Activated T-cell treated with anti-CD3 and anti-CD28 coated beads for 1 hour (primary cell): ENCODE measurements at places on chromosomes 5 and 9.

GRCh38 chr5:179060116-179061008 is at the start of gene ZNF354C:
Gene ZNF354C, plus strand, starts transcription at chr5:179060373. Its CDS starts 1,696 bp downstream, at chr5:179062069.
- peak; percentile 82 for DNase-seq

GRCh38 chr9:133906932-133907910 is 84.9 kb downstream of the VAV2 start:
- DNase-seq, result no peak

DNA sequence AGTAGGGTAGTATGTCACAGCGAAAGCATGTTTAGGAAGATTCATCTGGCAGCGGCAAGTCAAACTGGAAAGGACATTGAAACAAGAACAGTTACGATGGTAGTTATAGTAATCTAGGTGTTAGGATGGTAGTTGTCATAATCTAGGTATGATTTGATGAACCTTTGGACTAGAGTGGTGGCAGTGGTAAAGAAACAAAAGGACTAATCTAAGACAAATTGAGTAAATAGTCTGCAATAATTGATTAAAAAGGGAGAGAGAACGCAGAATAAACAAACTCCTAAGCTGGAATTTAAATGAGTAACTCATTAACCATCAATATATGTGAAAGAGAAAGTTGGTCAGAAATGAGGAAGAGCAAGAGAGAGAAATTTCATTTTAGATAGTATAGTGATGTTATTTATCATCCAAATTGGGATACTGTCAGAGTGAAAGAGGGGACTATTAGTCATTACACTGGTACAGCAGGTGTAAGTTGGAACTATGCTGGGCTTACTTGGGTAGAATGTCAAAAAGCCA is 56.8 kb downstream of the MTREX start:
- DNase-seq, result no peak

DNA sequence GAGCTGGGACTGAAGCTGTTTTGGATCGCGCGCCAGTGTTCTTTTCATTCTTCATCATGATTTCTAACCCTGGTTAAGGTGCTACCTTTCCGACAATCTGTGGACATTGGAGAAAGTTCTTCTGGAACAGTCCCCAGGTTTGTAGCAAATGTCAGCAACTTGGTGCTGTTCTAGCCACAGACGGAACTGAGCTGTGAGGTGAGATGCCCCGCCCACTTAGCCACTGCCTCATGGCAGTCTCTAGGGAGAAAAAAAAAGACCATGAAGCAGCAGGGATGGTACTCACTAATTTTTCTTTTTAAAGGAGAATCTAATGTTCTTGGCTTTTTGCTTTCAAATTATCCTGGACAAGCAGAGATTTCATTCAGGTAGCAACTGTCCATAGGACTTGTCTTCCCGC is 72.1 kb upstream of the STK32A start:
- DNase-seq, result no peak

- DNase-seq, result no peak
Measured at GRCh38 chr5:143229896-143230675, 173.4 kb downstream of the NR3C1 start.

DNA sequence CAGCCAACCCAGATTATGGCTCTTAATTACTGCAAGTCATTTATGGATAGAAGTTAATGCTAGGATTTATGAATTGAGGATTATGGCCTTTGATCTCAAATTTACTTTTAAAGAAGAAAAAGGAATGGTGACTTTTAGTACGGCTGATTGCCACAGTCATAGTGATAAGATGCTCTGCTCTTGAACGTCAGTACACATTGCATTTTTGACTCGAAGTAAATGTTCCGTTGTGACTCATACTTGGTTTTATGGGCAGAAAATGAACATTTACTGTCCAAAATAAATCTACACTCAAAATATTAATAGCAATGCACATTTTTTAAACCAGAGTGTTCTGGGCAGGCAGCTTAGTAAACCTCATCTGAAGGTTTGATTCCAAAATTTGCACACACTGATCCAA is 830 bp downstream of the ADAMTSL1 start:
- no peak for DNase-seq

DNA sequence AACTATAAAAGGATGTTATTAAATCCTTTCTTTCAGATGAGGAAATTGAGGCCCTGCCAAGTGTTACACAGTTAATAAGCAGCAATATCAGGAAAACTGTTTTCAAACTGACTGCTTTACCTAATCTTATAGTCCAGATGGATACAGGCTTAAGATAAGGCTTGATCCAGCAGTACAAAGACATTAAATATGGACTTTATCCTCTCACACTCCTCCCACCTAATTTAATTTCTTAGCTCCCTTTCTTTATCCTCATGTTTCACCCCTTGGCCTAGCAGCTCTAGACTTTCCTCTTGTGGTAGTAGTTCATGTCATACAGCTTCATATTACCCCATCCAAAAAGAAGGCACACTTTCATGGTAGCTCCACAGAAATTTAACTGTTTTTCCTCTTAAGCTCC is 164.5 kb downstream of the BAAT start:
- no peak for DNase-seq

DNA sequence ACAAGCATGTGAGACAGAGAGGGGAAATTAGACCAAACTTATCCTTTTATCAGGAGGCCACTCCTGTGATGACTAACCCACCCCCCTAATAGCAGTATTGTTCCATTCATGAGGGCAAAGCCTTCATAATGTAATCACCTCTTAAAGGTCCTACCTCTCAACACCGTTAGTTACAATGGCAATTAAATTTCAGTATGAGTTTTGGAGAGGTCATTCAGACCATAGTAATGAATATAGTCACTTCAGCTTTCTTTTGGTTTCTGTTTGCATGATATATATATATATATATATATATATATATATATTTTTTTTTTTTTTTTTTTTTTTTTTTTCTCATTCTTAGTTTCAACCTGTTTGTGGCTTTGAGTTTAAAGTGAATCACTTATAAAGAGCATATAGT is 10.5 kb downstream of the ADGRV1 start:
- no peak for DNase-seq

GRCh38 chr9:95266649-95267048 is 50.9 kb downstream of the FANCC start:
- DNase-seq, result no peak

- no peak for DNase-seq
Measured at GRCh38 chr5:11289733-11290132, 528.7 kb upstream of the DAP start.

DNA sequence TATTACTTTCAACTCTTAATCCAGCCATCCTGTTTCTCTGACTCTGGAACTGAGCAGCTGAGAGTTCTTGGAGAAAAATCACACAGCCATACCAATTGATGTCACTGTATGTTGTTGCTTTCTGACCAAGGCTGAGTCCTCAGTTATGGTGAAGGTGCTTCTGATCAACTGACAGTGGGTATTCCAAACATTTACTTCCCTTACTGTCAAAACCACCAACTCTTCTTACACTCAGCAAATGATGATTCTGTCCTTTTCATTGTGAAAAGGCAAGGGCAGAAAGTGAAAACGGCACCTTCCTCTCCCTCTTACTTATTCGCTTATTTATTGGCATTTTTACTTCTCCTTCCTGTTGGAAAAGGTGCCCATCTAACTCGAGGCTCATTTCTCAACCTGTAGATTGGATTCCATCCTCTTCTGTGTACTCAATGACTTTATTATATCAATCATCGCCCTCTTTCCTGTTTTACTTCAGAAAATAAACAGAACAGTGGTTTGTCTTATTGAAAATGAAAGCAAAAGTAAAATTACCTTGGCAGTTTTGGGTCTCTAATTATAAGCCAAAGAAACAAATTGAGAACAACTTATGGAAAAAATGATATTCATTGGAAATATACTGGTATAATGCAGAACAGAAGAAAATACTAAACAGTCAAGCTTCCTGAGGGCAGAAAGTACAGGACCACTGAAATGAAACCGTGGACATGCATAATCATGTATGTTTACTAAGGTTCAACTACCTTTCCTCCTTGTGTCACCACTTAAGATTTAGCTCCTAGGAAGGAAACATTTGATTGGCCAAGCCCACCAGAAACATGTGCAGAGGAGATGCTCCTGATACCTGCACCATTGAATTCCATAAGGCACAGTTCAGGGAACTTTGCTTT is 104.5 kb upstream of the CHD1 start:
- DNase-seq, result no peak

DNA sequence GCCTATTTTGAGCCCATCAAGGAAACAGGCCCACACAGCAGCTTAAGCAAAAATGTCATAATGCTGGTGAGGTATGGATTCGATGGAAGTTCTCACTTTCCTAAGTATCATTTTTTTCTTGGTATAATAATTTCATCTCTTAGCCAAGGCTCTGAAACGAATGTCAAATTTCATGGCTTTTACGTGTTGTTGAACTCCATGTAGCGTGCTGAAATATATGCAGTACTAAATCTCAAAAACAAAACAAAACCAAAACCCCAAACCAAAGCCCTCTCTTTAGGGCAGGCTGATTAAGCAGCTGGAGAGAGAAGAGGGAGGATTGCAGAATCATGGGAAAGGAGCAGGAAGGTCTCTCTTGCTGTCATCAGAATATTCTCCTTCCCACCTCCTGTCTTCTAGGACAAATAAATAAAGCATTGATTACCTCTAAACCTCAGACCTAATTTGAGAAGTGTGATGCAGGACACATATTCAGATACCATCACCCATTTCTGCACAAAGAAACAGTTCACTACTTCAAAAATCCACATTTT is 58.3 kb downstream of the TMEM174 start:
- no peak for DNase-seq

DNA sequence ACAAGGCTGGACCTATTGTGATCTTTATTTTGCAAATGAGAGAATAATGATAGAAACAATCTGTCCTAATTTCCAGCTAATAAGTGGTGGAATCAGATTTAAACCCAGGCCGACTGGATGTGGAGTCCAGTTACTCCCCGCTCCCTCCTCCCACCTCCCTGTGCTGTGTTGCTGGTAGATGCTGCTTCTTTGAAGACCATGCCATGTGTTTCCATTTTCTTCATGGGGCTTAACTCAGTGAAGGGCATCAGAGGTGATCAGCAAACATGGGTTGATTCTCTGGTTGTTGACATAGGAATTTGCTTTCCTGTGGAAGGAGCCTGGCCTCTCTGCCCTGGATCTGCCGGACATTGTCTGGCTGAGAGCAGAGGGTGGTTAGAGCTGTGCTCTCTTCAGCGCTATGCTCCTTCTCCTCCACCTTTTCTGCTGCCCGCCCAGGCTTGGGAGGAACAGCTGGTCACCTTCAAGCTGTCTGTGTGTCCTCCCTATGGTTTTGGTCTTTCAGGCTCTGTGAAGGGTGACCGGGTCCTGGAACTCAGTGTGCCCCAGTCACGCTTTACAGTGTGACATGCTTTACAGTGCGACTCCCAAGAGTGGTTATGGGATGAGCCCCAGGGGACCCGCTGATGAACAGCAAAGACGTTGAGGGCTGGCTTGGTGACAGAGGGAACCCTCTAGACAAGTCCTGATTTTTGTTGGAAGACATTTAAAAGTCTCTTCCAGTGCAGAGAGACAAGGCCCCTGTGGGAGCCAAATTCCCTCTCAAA is 68.4 kb upstream of the RPS23 start:
- DNase-seq, result no peak

GRCh38 chr5:133119233-133119711 is 67.5 kb downstream of the HSPA4 start:
- DNase-seq, result no peak

- no peak for DNase-seq
Measured at GRCh38 chr5:25448190-25448621, 803.4 kb upstream of the CDH10 start.

DNA sequence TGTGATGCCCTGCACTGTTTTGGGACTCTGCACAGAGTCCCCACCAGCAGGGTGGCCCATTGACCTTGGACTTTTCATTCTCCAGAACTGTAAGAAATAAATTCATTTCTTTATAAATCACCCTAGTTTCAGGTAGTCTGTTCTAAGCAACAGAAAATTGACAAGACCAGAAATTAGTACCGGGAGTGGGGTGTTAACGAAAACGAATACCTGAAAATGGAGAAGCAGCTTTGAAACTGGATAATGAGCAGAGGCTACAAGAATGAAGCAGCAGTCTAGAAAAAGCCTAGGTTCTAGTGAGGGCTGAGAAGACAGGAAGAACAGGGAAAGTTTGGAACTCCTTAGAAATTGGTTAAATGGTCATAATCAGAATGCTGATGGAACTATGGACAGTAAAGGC is 2.1 kb upstream of the MCC start:
- DNase-seq, result no peak

DNA sequence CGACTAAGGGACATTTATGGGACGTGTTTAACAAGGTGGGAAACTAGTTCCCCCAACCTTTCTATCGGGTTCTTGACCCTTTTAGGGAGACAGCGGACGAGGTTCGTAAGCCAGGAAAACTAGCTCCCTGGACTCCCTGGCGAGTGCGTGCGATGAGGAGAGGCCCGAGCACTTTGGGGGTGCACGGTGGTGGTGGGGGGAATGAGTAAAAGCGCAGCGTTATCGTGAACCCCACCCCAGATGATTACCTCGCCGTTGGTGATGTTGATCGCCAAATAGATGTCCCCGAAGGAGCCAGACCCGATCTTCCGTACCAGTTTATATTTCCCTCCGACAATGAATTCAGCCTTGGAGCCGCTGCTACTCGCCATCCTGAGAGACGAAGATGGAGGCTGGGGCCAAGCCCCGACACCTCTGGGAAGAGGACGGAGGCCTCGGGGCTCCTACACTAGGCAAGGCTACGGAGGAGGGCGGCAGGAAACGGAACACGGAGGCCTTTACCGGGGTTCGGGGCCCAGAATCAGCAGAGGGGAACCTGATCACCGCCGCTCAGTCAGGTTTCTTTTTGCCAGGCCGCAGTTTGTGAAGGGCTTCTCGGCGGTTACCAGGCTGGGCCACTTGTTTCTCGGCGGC is 529 bp downstream of the CSNK1A1 start:
- no peak for DNase-seq

DNA sequence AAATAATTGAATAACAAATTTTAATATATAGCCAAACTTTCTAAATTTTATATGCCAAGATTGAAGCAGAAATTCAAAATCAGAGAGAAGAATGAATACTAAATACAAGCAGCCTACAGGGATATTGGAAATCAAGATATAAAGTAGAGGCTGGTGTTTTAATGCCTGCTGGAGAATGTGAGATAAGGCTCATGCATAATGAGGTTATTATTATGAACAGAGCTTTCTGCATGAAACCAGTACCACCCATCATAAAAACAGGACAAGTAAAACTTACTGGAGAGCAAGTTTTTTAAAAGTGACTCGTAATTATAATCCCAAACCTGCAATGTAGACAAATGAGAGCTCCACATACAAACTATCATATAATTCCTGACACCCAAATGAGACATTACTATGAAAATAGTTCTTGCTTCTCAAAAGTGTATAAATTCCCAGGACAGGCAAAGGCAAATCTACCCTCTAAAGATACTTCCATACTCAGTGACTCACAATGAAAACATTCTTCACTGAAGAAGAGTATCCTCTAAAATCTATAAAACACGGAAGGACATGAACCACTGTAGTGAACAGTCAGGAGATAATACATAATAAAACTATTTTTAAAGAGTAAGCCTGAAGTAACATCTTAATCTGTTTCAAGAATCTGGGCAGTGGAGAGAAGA is 532.0 kb upstream of the GRAMD2B start:
- no peak for DNase-seq

GRCh38 chr5:27491047-27491446 is 452.7 kb upstream of the CDH9 start:
- DNase-seq, result no peak
